Activated T-cell treated with anti-CD3 and anti-CD28 coated beads for 48 hours (primary cell): ENCODE measurements at places on chromosomes 11 and 22.

- no peak for DNase-seq
These were observed 4.3 kb downstream of the CLTCL1 start for GRCh38 chr22:19287076-19287707.

GRCh38 chr11:96062134-96062533 lies 138.2 kb upstream of the MTMR2 start:
- DNase-seq = no peak

DNA sequence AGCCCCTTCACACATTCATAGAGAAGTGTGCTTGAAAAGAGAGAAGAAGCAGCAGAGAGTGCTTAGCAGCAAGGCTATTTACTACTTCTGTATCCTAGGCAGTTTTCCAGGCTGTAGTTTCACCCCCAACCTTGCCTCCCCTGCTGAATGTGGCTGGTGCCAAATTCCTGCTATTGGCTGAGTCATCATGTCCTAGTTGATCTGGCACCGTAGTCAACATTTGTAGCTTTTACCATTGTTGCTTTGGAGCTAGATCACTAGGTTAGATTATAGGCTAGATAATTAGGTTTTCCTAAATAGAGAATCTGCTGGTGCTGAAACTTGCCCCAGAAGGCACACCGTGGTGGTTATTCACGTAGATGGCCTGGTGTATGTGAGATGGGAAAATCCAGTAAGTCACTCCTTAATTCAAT lies 32.7 kb downstream of the ARHGAP42 start:
- no peak for DNase-seq

DNA sequence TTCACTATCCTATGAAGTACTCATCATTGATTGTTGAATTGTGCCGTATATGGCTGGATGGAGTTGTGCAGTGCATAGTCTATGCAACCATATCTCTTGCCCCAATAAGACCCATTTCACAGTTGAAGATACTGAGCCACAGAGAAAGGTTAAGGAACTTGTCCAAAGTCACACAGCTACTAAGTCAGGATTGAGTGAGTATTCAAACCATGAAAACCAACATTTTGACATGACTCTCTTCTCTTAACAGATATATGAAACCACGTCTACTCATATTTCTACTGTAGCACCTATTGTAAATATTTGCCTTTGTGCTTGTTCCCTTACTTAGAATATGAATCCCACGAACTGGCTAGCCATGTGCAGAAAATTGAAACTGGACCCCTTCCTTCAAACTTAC lies 58.1 kb downstream of the MAML2 start:
- DNase-seq = no peak

GRCh38 chr11:131354251-131354701 lies 16.1 kb upstream of the NTM start:
- no peak for DNase-seq

DNA sequence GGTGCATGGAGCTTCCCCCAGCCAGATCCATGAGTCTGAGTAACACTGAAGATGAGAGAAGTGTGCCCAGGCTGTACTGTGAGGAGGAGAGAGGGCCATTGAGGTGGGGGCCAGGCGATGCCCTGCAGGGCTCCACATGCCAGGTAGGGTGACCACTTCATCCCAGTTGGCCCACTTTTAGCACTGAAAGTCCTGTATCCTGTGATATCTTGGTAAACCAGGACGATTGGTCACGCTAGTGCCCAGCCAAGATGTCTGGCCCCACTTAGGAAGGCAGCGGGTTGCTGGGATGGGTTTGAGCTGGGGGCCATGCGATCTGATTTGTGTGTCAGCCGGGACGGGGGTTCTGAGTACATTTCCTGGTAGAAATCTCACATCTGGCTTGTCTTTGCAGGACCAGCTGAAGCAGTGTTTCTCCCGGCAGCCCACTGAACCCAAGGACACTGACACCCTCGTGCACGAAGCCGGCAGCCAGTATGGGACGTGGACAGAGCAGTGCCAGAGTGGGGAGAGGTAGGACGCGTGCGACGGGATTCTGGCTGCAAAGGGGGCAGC lies 29.2 kb upstream of the CRYBB3 start:
- DNase-seq = no peak

DNA sequence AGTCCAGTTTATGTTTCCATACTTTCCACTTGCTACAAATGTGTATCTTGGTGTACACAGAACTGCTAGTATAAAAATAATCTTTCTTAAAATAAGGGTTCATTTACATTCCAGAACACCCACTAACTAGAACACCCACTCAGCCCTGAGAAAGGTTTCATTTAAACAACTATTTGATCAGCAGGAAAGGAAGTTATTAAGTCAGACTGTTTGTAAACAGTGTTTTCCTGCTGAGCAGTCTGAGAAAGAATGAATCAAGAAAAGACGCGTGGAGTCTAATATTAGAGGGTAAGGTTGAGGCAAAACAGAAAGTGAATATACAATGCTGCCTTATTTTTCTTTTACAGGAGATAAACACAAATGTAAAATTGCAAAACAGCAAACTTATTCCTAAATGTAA lies 32.7 kb downstream of the NARS2 start:
- DNase-seq = no peak

DNA sequence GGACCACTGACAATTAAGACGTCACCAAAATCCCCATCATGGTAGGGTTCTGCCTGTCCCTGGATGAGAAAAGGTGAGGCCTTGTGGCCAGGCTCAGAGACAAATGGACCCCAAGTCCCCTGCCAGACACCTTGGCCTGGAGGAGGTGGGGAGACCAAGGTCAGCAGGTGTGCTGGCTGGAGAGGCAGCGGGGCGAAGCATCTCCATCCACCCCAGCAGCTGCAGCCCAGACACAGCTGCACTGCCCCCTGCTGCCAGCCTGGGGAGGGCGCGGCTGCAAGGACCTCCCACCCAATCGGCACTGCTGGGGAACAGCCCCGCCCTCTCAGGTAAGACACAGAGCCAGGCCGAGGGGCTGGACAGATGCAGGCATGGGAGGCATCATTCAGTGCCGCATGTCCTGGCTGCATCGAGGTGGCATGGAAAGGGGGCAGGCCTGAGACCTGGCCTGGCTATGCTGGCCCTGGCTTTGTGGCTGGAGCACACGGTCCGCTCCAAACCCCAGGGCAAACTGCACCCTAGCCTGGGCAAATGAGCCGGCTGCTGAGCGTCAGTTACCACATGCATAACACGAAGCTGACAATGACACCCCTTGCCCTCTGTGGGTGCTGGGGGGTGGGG lies 12.2 kb upstream of the MFNG start:
- DNase-seq = peak; percentile 72

DNA sequence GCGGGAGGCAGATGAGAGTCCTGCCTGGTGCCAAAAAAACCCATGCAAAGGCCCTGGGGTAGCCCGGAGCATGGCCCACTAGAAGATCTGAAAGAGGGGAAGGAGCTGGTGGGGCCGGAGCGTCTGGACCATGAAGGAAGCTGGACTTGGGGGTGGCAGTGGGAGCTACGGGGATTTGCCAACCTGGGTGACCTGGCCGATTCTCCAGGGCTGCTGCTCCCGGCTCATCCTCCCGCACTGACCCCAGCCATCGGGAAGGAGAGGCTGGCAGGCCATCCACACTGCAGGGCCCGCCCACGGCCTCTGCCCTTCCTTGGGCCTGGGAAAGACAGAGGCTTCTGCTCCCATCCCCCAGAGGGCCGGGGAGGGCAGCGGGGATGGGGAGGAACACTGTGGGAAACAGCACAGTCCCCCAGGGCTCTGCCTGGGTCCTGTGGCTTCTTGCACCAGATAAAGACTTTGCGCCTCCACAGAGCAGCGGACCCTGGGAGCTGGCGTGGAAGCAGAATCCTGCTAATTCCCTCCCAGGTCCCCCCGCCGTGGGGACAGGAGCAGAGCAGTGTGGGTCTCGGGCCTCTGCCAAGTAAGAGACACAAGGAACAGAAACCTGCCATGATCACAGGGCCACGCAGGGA lies 87.1 kb upstream of the LINC01488 start:
- DNase-seq = no peak

- DNase-seq = no peak
These were observed 945.0 kb downstream of the BRD1 start for GRCh38 chr22:48882636-48883200.

DNA sequence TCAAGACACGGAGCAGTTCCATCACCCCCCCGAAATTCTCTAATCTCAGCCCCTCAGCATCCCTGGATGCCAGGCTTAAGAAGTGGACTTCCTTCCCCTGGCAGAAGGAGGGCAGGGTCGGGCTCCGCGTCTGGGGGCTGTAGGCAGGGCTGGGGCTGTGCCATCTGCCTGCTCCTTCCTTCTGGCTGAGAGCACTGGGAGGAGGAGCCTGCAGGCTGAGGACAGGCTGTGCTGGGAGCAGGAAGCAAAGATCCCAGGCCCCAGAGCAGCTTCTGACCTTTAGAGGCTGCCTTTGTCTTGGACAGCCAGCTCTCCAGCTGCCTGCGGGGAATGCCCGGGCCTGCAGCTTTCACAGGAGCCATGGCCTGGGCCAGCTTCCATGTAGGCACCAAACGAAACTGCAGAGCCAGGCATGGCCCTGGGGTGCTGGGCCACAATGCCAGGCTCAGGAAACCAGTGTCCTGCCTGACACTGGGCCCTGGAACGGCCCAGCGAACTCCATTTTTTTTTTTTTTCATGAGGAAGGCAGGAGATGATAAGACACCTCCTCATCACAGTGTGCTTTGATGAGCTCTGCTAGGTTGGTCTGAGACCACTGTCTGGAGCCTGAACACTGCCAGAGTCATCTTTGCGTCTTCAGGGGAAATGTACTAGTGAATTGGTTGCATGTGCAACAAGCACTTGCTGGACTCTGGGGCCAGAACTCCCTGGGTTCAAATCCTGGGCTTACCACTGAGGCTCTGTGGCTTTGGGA lies 67.9 kb downstream of the MCM5 start:
- DNase-seq = no peak

- DNase-seq = no peak
These were observed 96.0 kb downstream of the TRPC6 start for GRCh38 chr11:101487775-101488174.

DNA sequence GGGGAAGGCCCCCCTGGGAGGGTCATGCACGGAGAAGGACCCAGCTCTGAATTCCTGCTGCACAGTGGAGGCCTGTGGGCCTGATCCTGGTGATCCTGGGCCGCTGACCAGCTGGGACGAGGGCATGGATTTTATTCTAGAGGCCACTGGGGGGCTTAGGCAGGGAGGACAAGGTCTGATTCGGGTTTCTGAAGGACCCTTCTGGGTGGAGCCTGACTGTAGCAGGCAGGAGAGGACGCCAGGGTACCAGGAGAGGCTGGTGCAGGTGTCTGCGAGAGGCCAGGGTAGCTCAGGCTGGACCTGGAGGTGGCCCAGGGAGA lies 31.3 kb downstream of the MPPED1 start:
- no peak for DNase-seq

DNA sequence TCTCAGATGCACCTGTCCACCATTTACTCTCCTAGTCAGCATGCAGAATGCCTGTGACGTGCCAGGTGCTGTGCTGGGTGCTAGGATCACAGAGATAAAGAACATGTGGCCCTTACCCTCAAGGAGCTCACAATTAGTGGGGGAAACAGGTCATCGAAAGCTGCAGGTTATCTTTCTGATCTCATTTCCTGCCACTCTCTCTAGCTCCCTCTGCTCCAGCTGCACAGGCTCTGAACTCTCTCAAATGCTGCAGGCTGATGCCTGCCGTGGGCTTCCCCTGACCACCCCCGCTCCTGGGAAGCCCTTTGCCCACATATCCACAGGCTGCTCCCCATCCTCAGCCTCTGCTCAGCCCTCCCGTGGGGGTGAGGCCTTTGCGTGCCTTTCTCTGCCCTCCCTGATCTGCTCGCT lies 29.6 kb downstream of the SHANK3 start:
- no peak for DNase-seq

- no peak for DNase-seq
These were observed 9.3 kb downstream of the CXCR5 start for GRCh38 chr11:118892964-118893363.

- DNase-seq = no peak
These were observed 70.5 kb downstream of the RPUSD4 start for GRCh38 chr11:126140926-126141280.

GRCh38 chr11:34280945-34281872 lies 76.6 kb downstream of the ABTB2 start:
- DNase-seq = no peak

DNA sequence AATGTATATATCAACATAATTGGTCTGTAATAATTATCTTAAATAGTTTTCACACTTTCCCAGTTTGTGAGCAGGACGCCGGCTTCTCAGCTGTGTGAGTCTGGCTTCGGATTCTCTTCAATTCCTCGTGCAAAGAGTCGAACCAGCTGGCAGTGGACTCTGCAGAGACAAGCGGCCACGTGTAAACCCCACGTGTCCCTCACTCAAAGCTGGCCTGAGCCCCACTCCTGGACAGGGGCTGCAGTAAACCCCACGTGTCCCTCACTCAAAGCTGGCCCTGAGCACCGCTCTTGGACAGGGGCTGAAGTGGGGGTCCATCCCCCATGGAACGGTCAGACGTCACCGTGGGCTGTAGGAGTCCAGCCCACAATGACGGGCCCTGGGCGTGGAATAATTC lies 51.0 kb downstream of the CERK start:
- DNase-seq = no peak

DNA sequence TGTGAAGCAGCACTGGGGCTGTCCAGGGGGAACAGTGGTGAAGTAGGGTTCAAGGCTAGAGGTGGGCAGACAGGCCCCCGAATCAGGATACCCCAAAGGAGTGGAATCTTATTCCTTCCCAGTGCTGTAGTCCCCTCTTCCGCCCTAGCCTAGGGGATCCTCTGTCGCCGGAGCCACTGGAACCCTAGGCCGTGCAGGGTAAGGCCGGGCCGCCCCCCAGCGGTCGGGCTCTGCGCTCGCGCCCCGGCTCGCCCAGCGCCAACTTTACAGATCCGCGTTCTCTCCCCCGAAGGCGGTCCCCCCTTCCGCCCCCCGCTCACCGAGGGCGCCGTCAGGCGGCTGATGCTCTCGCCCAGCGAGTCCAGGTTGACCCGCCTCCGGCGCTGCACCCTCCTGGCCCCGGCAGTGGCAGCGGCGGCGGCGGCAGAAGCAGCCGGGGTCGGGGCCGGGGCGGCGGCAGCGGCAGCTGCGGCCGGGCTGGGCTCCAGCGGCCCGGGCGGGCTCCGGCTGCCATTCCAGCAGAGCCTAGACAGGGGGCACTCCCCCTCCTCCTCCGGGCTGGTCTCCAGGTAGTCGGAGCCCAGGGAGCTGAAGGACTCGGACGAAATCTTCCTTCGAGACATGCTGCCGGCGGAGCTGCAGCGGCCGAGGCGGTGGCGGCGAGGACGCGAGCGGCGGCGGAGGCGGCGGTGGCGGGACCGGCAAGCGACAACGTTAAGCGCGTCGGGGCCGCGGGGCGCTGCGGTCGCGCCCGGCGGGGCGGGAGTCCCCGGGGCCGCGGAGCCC lies 650 bp downstream of the GUCY1A2 start:
- peak; percentile 25 for DNase-seq

- no peak for DNase-seq
These were observed 2.7 kb downstream of the ZBTB44 start for GRCh38 chr11:130312046-130312445.
